ENCODE measurements at places on chromosomes 2 and 18. TPM values are rescaled to one million over a fixed set of nuclear protein-coding genes. Genes with fewer than 3 reads are reported as not detected.

The SH3RF3 gene
- total RNA-seq, result 4.1 TPM

DNA sequence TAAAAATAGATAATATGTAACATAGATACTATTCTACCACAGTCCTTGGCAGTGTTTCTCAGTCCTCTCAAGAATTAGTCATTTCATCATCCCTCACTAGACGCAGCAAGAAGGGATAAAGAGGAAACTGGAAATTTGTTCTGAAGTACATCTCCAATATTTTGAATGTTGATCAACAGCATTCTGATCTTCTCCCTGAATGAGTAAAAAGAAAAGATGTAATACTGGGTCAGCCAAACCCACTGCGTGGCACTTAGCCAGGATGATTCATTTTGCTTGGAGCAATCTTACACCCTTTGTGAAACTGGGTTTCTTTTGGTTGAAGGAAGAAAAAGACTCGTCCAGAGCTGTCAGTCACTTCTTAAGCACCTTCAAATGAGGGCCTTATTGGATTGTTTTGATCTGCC lies 54.1 kb downstream of the TAF1B start:
- peak; percentile 90 for DNase-seq

DNA sequence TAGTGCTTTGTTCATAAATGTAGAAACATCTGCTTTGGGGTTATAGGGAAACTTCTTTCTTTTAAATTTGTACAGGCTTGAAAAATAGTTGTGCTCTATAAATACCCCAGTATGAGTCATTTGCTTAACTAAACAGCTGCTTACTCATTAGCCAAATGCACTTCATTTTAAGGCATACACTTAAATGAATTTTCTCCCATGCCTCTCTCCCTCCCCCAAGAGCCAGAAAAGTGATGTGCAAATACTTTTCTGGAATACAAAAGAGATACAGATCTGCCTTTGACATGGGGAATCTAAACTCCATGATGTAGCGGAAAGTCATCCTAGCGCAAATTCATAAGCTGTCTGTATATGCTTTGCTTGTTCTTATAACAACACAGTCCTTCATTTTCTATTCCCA lies 469.4 kb downstream of the DLGAP1 start:
- DNase-seq, result peak; percentile 40

DNA sequence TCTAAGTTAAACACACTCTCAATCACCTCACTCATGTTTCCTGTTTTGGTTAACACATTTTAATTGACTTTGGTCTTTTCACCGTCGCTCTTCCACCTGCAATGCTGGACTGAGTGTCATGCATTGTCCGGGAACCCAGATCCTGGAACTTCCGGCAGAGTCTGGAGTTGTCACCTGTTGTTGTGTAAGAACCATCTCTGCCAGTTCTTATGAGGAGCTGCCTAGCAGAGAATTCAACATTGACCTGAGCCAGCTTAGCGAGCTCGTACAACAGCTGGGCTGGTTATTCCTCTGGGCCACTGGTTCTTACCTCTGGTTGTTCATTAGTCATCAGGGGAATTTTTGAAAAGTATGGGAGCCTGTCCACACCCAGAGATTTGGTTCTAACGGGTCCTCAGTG lies 75.7 kb downstream of the BCL2L11 start:
- no peak for DNase-seq

DNA sequence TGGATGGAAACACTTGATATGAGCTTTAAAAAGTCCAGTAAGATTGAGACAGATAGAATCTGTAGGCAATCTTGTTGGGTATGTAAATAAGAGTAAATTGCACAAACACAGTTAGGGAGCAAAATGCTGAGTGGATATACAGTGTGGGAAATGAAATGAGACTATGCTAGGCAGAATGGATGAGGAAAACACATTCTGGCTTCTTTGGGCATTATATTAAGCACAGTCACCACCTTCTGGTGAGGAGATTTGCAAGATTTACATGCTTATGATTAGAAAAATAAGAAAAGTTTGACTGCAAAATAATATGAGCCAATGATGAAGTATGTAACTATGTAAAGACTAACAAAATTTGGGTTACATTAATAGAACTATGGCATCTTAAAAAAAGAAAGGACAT lies 2165.0 kb upstream of the CELF4 start:
- DNase-seq, result no peak

- DNase-seq, result peak; percentile 72
These were observed 869.4 kb upstream of the ID2 start for GRCh38 chr2:7812231-7812995.

DNA sequence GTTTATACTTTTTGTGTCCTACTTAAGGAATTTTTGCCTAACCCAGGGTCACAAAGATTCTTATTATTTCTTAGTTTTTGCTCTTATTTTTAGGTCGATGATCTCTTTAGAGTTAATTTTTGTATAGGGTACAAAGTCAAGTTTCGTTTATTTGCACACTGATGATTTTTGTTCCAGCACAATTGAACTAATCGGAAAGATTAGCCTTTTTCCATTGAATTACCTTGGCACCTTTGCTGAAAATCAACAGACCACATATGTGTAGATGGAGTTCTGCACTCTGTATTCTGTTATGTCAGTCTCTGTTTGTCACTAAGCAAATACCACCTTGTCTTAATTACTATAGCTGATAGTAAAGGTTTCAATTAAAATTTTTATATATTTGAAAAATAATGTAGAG lies 18.7 kb downstream of the EML4 start:
- DNase-seq, result no peak

The SCTR gene
- total RNA-seq, result not detected

The SMYD1 gene
- not detected for total RNA-seq

The SFTPB gene
- total RNA-seq, result not detected

GRCh38 chr2:96715658-96716057 lies 24.2 kb downstream of the LMAN2L start:
- DNase-seq, result no peak

- DNase-seq, result no peak
These were observed 132.7 kb downstream of the CTIF start for GRCh38 chr18:48671561-48671945.

DNA sequence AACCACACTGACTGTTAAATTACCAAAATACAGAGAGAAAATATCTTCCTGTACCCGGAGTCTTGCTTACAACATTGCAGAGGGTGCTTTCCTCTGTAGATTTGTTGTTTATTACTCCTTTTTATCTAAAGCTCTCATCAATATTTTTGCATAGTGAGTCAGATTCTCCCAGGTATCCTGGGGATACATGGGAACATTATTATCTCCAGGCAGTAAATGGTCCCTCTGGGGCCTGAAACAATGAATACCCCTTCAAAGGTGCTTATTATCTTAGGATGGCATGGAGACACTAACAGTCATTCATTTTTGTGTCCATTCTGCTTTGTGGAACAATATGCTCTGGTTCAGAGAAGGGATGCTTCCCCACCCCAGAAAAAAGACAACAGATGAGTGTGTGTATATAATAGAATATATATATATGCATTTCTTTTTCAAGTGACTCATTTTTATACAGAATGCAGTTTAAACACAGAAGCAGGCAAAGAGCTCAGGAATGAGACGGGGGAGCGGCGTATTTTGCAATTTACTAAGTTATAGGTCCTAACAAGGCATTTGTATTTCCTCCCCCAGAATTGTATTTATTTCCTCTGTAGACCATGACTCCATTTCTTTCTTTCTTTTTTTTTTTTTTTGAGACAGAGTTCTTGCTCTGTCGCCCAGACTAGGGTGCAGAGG lies 424.8 kb upstream of the ZEB2 start:
- DNase-seq, result no peak

- no peak for DNase-seq
These were observed 53.6 kb upstream of the AFF3 start for GRCh38 chr2:100195942-100196341.

The SNTG2 gene
- total RNA-seq, result not detected

DNA sequence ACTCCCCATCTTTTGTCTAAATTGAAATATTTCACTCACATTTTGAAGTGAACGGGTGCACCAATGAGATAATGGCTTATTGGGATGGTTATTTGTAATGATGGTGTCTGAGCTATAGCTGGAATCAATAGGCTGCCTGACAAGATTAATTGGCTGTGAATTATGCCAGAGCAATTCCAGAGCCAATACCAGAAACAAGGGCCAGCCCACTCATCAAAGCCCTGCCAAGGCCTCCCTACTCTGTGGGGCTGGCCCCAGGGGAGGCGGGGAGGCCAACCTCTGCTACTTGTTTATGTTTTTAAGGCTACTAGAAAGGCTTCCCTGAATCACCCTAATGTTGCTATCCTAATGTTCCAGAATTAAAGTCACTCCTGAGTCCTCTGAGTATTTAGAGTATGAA lies 29.1 kb upstream of the NEMP2 start:
- DNase-seq, result no peak

The ZNF892 gene
- 0.32 TPM for total RNA-seq

GRCh38 chr2:105541189-105542050 lies 142.6 kb upstream of the FHL2 start:
- DNase-seq, result peak; percentile 20

The C1GALT1C1L gene
- 0.87 TPM for total RNA-seq

DNA sequence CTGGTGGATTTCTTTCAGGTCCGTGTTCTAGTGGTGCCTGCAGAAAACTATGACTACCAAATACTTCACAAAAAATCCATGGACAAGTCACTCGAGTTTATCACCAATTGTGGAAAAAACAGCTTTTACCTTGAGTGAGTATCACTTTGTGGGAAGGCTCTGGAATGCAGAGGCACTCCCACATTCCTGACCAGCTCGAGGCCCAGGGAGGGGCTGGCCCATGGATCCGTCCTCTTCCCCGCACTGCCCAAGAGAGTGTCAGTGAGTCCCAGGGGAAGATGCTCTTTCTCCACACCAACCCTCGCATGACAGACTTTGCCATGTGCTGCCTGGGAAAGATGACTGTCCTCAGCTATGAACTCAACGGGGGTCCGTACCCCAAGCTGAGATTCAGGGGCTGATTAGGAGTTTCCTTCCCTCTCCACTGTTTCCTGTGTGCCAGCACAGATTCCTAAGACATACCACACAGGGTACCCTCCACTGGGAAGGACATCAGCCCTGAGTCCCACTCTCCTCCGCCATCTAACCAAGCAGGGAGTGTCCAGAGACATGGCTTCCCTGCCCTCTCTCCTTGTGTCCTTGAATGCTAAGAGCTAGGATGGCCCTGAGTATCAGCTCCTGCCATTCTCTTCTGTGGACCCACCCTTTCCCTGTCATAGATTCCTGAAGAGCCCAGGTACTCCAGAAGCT lies 155.9 kb downstream of the LAMA3 start:
- DNase-seq, result peak; percentile 46

The GALNT14 gene
- 62.7 TPM for total RNA-seq

The COL4A3 gene
- total RNA-seq, result not detected

The UGT1A8 gene
- total RNA-seq, result not detected

DNA sequence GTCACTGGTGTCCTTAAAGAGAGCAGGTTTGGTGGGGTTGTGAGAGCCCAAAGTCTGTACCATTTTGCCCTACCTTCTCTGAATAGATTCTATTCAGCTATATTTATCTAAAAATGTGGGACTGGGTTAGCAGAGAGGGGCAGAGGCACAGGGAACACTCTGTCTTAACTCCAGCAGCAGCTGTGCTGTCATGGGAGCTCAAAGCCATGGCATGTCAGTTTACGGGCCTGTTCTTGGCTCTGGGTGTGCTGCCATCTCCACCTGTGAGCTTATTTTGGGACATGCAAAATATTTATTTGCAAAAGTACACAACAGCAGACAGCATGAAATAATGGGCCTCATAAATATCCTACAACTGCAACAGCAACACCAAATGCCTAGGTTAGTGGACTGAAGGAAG lies 129.6 kb upstream of the KCTD1 start:
- no peak for DNase-seq

DNA sequence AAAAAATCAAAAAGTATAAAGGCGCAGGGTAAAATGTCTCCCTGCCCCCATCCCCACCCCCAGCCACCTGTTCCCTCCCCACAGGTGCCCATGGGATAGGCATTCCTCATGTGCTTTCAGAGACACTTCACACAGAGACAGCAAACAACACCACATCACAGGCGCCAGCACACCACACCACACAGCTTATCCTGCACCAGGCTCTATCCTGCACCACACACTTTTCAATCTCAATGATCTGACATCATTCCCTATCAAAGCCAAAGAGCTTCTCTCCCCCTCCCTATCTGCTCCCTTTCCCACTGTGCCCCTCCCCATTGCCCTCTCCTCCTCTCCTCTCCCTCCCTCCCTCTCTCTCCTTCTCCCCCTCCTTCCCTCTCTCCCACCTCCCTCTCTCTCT lies 15.5 kb downstream of the FAM178B start:
- no peak for DNase-seq

DNA sequence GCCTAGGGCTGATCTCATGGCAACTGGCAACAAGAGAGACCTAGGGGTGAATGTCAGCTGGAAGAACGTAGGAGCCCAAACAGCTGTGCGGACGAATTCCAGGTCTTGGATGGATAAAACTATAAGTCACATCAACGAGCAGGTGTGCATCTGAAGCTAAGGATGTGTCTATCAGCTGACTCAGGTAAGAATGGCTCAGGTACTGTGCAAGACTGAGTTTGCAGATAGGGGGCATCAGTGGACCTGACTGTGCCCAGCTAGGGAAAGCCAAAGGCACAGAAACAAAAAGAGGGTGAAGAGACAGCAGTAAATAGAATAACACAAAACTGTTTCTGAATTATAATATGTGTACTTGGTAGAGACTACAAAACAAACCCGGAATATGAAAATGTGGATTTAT lies 357.3 kb downstream of the ZEB2 start:
- DNase-seq, result no peak

GRCh38 chr18:49858309-49859020 lies 45.1 kb upstream of the ACAA2 start:
- DNase-seq, result peak; percentile 68

DNA sequence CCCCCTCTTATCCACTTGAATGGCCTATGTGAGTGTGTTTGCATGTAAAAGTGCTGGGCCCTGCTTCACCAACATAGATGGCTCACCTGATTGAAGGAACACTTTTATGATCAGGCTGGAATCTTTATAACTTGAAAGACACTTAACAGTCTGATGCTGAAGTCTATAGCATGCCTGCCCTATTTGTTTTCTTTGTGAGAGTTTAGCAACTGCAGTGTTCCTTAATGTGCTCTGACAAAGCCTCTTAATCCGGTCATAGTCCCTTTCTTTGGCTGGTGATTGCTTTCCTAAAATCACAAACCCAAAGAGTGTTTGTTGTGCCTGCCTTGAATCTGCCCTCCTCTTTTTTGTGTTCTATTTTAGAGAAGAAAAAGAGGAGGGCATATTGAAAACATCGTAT lies 1382.8 kb upstream of the CELF4 start:
- no peak for DNase-seq

The CNDP1 gene
- not detected for total RNA-seq

GRCh38 chr2:4073026-4073569 lies 369.7 kb downstream of the DCDC2C start:
- DNase-seq, result no peak

- peak; percentile 13 for DNase-seq
These were observed 101.8 kb upstream of the NFU1 start for GRCh38 chr2:69538872-69539548.

All from HT1080 (cell line).